NCI-H446 (cell line): ENCODE measurements at places on chromosomes 6 and 20.

DNA sequence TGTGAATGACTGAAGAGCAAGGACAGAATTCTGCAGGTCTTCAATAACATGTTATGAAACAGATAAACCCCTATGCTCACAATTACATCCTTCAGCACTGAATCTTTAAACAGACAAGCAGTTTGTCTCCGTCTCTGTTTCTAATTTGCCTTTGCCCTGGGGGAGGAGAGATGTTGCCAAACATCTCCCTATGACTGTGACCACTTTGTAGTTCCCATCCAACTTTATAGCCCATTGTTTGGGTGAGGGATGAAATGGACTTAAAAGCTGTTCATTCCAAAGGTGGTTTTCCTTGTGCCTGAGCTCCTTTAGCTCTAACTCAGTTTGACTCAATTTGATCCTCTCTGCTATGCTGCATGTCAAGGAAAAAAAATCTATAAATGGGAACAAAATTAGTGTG, 19.5 kb upstream of the ADTRP start:
- no peak for DNase-seq

- no peak for DNase-seq
Observed at GRCh38 chr20:20744170-20744725, 31.8 kb upstream of the RALGAPA2 start.

GRCh38 chr20:30811885-30812671, 445.4 kb upstream of the DEFB115 start:
- no peak for DNase-seq

DNA sequence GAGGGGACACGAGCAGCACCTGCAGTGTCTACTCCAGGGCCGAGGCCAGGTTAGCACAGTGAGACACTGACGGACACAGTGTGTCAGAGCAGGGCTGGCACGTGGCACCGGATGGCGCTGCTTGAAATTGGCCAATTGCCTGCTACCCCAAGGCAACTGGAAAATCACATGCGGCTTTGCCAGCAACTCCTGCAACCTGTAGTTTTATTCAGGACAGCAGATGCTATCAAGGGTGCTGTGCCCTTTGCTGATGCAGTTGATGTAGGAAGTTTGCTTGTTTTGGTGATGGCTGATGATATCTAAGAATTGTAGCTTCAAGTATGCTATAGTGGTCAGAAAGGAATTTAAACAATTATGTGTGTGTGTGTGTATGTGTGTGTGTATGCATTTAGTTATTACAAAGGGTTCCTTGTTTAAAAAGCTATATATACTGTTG, 25.9 kb downstream of the RIN2 start:
- no peak for DNase-seq

- no peak for DNase-seq
Observed at GRCh38 chr6:106922626-106923025, 51.9 kb downstream of the CD24 start.

- DNase-seq = no peak
Observed at GRCh38 chr6:14999106-14999505, 246.8 kb upstream of the JARID2 start.

GRCh38 chr20:40682104-40682981, 6.7 kb downstream of the MAFB start:
- DNase-seq = no peak

- DNase-seq = no peak
Observed at GRCh38 chr20:43431134-43431519, 26.6 kb upstream of the SRSF6 start.

GRCh38 chr20:38764567-38765318, 16.5 kb downstream of the ACTR5 start:
- DNase-seq = peak; percentile 69

DNA sequence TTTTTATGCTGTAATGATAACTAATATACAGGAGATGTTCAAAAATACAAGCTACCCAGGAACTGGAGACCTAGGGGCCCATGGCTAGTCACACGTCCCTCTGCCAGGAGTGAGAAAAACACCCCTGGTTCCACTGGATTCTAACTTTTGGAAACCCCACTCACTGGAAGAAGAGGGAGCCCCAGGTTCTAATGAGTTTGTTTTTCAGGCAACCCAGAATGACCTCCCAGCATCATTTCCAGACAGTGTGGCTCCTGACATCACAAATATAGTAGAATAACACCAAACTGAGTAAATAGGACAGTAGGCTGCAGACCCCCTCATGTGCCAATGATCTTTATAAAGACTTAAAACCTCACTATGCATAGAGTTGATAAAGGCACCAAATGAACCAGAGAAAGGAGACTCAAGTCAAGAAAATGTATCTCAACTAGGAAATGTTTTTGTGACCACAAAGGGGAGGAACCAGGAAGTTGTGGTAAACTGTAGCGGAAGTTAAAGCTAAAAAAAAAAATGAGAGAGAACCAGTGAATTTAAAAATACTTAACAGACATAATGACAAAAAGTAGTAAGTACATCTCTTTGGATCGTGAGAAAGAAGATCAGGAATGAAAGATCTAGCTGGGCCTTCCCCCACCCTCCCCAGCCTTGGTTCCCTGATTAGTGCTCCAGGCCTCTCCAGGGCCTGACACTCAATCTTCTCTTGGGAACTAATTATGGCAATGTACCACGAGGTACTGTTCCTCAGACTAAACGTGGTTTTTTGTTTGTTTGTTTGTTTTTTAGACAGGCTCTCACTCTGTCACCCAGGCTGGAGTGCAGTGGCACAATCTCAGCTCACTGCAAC, 19.8 kb downstream of the HLA-E start:
- DNase-seq = no peak

GRCh38 chr6:157228426-157229131, 94.7 kb downstream of the TMEM242 start:
- no peak for DNase-seq

- DNase-seq = no peak
Observed at GRCh38 chr6:78910591-78911171, 43.3 kb downstream of the IRAK1BP1 start.

DNA sequence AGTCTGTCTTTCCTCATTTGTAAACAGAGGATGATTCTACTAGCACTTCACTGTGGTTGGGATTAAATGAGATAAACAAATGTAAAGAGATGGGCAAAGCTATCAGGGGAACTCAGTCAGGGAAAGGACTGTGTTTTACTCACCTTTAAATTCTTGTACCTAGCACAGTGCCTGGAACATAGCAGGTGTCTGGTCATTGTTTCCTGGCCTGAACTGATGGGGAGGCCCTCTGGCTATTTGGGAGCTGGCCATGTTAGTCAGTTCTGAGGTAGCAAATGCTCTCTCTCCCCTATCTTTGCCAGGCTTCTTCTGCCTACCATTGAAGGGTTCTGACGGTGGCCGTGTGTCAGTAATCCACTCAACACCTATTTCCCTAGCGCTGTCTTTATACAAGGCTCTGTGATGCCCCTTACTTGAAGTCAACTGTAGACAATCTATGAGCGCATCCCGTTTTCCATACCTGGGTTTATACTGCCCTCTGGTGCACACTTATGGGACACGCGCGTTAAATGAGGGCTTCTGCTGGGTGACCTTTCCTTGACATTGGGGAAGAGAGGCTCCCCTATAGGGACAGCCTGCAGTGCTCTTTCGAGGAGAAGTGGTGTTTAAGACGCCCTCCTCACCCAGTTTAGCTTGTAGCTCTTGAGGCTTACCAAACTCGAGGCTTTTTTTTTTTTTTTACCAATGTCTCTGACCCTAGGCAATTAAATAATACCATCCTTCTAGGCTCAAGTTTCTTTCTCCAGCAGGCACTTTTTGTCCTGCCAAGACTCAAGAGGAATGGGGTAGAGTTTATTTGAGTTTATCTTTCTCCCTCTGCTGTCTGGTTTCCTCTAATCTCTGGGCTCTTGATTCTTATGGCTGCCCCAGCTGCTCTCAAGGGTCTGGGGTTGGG, 4.0 kb upstream of the SPATS1 start:
- peak; percentile 39 for DNase-seq

DNA sequence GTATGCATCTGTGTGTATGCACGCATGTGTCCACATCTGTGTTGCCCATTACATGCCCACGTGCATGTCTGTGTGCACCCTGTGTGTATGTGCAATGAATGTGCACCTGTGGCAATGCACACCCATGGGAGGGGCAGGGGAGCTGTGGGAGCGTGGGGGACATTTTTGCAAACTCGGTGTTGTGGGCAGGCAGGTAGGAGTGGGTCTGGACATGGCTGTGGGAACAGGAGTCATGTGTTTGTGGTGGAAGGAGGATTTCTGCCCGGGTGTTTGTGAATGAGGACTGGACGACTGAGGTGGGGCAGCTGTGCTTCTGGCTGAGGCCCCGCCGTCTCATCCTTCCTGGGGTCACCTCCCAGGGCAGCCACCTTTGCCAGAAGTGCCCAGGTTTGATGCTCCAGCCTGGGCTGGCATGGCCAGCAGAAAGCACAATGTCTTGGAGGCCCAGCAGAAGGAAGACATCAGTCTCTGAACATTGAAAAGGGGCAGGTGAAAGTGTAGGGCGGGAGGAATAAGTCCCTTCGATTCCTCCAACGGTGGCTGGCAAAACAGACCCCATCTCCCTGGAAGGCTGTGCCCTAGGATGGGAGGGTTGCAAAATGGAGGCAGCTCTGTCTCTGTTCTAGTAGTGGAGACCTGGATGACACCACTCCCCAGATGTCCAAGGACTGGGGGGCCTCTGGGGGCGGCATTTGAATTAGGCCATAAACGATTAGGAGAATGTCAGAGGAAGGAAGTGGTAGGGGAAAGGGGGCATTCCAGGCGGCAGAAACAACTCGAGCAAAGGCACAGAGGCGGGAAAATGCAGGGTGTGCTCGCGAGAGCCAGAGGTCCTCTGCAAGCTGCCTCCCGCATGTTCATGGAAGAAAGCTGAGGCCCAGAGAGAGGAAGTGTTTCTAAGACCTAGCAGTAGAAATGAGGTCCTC, 19.1 kb upstream of the ARMC12 start:
- DNase-seq = no peak

DNA sequence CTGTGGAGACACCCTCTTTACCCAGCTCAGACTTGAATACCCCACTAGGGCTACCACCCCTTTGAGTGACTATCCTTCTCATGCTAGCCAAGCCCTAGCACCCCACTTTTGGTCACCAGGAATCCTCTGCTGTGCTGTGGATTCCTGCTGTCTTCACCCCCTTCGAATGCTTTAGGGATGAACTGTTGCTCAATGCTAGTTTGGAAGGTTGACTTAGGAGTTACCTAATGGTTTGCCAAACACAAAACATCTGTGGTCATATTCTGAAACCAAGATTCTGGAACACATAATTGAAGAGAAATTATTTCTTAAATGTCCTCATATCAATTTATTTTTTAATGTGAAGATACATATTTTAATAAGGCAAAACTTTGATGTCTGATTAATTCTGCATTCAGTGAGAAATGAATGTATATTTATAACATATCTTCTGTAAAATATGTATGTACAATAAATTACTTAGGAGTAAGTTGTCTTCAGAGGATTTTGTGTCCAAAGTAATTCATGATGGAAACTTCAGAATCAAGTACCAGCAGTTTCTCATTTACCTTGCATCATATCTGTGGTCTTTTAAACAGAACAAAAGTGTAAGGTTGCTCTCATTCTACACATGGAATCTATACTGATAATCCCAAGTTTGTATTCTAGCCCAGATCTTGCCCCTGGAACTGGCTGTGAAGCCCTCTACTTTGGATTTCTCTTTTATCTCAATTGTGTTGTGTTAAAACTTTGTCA, 46.9 kb downstream of the TMEM200A start:
- no peak for DNase-seq

DNA sequence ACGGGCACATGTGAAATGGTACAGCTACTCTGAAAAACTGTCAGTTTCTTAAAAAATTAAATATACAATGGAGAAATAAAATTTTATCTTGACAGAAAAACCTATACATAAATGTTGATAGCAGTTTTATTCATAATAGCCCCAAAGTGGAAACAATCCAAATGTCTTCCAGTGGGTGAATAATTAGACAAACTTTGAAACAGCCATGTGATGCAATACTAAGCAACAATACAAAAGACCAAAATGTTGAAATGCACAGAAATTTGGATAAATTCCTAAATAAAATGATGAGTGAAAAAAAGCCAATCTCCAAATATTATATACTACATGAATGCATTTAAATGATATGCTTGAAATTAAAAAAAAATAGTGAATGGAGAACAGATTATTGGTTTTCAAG, 523.1 kb downstream of the HTR1B start:
- no peak for DNase-seq

DNA sequence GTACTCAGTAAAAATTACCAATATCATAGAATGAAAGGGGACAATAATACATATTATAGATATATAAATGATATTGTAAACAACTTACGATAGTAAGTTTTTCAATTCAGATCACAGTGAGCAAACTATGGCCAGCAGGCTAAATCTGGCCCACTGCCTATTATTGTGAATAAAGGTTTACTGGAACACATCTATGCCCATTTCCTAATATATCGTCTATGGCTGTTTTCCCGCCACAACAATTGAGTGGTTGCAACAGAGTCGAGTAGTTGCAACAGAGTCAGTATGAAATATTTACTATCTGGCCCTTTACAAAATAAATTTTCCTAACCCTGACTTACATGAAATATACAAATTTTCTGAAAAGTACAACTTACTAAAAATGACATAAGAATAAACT, 297.3 kb upstream of the KCNQ5 start:
- no peak for DNase-seq

DNA sequence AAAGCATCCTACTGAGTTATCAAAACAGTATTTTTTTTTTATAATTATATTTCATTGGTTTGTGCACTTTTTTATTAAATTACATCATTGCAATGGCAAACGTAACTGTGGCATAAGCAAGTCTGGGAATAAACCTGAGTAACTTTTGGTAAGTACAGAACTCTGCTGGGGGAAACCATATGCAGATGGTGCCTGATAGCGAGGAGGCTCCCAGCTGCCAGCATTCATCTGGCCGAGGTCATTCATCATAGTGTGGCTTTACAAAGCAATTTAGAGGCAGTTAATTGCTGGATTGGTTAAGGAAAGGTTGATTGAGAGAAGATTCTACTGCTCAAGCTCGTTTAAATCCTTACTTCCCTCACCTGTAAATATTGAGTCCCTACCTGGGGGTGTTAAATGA, 52.6 kb downstream of the HECA start:
- DNase-seq = peak; percentile 19

- DNase-seq = no peak
Observed at GRCh38 chr20:44993343-44993742, 27.0 kb downstream of the STK4 start.

DNA sequence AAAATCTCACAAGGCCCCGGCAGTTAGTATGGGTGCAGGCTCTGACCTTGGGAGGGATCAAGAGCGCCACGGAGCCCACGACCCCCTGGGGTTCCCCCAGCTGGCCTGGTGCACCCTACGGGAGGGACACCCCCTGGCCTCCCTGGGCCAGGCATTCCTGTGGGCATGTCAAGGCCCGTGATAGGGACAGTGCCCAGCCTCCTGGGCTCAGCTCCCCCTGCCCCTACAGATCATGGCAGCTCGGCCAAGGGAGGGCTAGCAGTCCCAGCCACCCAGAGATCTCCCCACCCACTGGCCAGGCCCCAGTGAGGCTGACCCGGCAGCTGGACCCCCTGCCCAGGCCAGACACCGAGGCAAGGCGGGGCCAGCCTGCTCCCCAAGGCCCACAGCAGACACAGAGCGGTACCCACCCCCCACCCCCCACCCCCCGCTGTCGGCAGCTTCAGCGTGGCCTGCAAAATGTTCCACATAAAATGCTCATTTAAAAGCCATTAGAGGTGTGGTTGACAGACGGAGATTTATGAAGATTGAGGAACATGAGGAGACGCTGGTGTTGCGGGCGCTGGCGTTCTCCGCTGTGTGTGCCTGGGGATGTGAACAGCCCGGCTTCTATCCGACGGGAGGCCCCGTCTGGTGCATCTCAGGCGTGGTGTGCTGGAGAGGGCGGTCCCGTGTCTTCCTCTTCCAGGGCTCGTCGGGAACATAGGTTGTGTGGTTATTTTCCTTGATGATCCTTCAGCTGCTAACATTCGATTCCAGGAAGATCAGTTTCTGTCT, 188.5 kb downstream of the TAF4 start:
- no peak for DNase-seq
